KG1 (cell line): ENCODE measurements at places on chromosomes 7 and 10.

GRCh38 chr7:17501441-17502212 is 203.2 kb downstream of the AHR start:
- no peak for DNase-seq

- DNase-seq = no peak
These were observed 17.7 kb downstream of the CHST3 start for GRCh38 chr10:71981876-71982230.

- no peak for DNase-seq
These were observed 56.9 kb upstream of the TNS3 start for GRCh38 chr7:47638679-47639315.

DNA sequence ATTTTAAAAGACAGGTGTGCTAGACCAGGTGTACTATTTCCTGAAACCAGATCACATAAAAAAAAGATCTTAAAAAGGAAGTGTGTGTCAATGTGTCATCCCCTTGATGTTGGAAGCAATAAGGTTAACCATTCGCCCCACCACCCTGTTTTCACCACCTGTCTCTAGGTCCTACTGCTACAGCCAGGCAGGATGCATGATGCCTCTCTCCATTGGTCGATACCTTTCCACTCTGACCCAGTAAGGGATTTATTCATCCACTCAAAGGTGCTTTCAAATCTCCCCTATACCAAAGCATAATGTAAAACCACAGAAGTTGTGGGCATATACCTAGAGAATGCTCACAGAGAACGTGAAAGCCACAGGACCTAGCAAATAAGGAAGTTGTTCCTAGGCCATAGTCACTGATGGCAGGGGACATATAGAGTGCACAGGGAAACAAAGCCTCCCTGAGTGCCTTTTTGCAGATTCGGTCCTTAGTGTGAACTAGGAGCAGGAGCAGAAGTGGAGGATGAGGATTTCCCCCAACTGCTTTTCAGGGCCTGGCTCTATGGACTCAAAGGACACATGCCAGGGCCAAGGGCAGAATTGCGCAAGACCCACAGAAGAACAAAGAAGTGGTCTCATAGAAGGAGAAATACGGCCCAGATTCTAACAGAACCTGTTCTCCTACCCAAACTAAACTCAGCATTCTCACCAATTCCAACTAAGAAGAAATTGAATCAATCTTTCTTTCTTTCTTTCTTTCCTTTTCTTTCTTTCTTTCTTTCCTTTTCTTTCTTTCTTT is 631.5 kb upstream of the NRP1 start:
- no peak for DNase-seq

GRCh38 chr10:102196893-102197292 is 29.2 kb upstream of the ELOVL3 start:
- no peak for DNase-seq

DNA sequence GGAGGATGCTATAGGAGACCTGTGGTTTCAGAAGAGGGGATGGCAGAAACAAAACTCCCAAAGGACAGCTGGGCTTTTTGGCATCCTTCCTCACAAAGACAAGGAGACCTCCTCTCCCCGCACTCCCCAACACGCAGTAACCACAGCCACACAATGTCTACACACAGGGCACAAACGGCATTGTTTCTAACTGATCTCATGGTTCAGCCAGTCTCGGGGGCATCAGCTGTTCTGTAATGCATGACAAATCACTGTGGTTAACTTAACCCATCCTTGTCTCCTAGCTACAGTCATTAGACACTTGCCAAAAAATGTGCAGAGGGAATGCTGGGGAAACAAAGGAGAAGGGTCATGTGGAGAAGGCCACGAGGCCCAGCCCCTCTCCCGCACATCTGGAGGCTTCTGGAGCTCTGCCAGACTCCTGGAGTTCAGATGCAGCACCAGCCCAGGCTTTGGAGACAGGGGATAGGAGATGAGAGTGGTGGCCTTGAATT is 7.6 kb upstream of the ADAMTS14 start:
- no peak for DNase-seq

DNA sequence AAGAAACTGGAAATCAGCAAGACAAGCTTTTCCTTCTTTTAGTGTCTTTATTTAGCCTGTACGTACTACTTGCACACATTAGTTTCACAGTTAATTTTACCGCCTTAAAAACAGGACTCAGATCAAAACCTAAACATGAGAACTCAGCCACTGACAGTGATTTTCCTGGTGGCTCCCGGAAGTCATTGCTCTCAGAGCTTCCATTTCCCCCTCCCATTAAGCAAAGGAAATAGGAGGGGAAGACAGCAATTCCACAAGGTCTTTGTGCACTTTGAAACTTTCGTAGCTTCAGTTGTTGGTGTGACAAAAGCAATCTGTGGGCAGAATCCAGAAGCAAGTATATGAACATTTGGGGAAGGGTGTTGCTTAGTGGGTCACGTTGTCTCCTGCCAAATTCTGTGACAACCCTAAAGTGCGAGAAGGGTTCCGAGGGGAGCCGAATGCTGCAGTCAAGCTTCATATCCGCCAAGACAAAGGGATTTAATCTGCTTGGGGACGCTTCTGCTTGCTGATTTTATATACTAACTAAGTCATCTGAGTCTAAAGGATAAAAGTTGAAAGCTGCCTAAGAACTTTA is 30.4 kb downstream of the FAM53B start:
- DNase-seq = no peak

DNA sequence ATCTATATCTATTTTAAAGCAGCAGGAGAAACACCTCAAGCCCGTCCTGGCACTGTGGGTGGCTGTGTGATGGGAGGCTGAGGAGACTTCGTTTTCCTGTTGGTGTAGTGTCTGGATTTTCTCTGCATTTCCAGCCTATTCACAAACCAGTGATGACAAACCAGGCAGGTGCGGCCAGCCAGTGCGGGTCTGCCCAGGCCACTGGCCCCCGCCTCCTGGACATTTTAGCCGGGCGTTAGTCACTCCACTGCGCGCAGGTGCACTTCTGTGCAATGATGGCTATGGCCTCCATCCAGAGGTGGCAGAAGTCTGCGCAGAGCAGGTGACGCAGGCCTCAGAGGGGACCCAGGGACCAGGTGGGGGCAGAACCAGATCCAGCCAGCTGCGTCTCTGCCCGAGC is 64.9 kb upstream of the PITRM1 start:
- DNase-seq = no peak

DNA sequence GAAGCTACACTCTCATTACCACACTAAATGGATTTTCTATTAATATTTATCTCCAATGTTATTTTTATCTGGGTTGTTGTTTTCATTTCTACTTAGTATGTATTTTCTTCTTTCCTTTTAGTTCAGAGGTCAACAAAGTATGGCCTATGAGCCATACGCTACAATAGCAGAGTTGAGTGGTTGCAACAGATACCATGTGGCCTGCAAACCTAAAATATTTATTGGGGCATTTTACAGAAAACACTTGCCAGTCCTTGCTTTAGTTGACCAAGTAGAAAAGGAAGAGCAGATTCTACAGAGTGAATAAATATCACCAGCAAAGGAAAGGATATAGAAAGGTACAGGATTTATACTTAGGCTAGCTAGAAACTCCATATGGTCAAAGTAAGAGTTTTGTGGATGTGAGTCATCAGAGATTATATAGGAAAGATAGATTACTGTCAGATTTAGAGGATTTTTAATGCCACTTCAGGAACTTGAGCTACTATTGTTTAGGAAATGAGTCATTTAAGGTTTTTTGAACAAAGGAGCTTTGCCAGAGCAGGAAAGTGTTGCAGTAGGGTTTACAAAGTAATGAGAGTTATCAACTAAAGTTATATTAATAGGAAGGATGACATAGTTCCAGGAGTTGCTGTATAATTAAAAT is 323.3 kb upstream of the KAT6B start:
- DNase-seq = no peak

DNA sequence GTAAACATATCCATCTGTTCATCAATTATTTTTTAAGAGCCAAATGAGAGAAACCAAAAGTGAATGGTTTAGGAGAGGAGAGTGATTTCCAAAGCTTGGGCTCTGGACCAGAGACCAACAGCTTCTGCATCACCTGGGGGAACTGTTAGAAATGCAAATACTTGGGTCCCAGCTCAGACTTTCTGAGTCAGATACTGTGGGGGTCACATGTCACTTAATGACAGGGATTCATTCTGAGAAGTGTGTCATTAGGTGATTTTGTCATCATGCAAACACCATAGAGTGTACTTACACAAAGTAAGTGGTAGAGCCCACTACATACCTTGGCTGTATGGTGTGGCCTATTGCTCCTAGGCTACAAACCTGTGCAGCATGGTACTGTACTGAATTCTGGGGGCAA is 128.5 kb upstream of the PRR15 start:
- no peak for DNase-seq

GRCh38 chr10:102004376-102004775 is 51.6 kb downstream of the ARMH3 start:
- DNase-seq = no peak

GRCh38 chr10:91519899-91520514 is 109.9 kb downstream of the HECTD2 start:
- DNase-seq = no peak

DNA sequence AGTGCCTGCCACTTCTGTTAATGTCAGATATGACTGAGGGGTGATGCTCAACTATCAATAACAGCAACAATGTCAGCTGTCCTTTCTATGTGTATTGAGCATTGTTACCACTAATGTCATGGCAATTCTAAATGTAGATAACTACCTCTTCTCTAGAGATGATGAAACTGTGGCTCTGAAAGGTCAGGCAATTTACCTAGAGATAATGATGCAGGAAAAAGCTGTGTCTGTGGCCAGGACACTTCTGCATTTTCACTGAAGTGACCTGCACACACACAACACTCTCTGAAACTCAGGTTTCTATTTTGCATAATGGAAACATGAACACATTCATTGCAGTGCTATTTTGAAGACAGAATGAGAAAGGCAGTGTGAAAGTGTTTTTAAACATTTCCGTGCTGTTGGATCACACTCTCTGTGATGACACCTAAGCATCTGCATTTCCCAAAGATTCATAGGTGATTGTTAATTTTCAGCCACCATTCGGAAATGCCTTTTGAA is 148.2 kb downstream of the KCND2 start:
- no peak for DNase-seq

GRCh38 chr10:88162852-88163251 is 299.4 kb downstream of the PTEN start:
- DNase-seq = no peak

DNA sequence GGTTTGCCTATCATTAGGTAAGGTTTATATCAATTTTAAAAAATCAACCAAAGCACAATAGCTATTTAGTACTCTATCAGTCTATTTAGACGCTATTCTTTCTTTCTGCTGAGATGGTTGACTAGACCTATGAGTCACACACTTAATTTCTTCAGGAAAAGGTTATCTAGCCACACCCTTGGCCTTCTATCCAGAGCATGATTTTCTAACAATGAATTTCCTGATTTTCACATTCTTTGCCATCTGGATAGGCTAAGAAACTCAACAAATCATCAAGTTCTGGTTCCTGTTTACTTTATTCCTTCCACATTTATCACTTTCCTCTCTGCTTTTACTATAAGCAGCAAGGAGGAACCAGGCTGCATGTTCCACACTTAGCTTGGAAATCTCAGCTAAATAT is 8.1 kb downstream of the PRPS1L1 start:
- DNase-seq = no peak

GRCh38 chr7:79495544-79496272 is 42.2 kb upstream of the MAGI2 start:
- no peak for DNase-seq

- no peak for DNase-seq
These were observed 33.5 kb downstream of the HSPA12A start for GRCh38 chr10:116708877-116709276.

GRCh38 chr10:46548498-46549090 is 7.9 kb downstream of the GPRIN2 start:
- DNase-seq = no peak

- DNase-seq = no peak
These were observed 103.7 kb upstream of the CTBP2 start for GRCh38 chr10:125264091-125264490.

GRCh38 chr10:119803264-119803663 is 69.4 kb downstream of the MCMBP start:
- no peak for DNase-seq

- DNase-seq = no peak
These were observed 51.3 kb upstream of the VIPR2 start for GRCh38 chr7:159195946-159196345.

GRCh38 chr10:76946270-76946669 is 691.3 kb downstream of the KCNMA1 start:
- no peak for DNase-seq

- DNase-seq = no peak
These were observed 95.2 kb downstream of the VIPR2 start for GRCh38 chr7:159049266-159050025.

DNA sequence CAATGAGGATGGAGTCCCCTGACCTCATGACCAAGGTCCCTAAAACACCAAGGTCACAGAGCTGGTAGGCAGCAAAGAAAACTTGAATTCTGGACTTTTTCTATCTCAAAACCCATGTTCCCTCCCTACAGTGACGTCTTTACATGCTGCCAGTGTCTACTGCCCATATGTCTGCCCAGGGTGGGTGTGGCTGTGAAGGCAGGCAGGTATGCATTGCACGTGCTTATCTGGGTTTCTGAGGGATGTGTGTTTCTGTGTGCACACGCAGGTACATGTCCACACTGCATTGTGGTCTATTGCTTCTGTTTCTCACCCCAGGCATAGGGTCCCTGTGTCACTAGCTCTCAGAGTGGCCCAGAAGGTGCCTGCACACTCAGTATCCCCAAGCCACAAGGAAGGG is 13.5 kb downstream of the ATP6V1F start:
- DNase-seq = no peak

- DNase-seq = no peak
These were observed 48.0 kb upstream of the MSRB2 start for GRCh38 chr10:23047201-23048050.

DNA sequence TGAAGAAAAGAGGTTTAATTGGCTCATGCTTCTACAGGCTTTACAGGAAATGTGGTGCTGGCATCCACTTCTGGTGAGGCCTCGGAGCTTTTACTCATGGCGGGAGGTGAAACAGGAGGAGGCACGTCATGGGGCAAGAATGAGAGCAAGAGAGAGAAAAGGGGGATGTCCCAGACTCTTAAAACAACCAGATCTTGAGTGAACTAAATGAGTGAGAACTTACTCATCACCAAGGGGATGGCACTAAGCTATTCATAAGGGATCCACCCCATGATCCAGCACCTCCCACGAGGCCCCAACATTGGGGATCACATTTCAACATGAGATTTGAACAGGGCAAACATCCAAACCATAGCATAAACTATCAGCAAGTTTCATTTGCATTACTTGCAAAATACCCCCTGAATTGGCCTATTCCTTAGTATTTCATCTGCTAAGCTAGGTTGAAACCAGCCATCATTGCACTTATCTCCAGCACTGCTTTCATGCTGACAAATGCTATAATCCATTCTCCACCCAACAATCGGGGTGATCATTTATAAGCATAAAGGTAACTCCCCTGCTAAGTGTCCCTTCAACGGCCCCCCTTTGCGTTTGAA is 179.0 kb downstream of the NOC3L start:
- DNase-seq = no peak

GRCh38 chr10:132684164-132684891 is 101.6 kb downstream of the NKX6-2 start:
- peak; percentile 34 for DNase-seq

DNA sequence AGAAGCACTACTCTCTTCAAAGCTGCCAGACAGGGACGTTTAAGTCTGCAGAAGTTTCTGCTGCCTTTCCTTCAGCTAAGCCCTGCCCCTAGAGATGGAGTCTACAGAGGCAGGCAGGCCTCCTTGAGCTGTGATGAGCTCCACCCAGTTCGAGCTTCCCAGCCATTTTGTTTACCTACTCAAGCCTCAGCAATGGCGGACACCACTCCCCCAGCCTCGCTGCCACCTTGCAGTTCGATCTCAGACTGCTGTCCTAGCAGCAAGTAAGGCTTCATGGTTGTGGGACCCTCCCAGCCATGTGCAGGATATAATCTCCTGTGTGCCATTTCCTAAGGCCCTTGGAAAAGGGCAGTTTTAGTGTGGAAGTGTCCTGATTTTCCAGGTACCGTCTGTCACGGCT is 74.3 kb downstream of the TMEM26 start:
- no peak for DNase-seq
